ENCODE measurements at places on chromosomes 1 and 21.

GRCh38 chr21:42736646-42737350 lies 83.4 kb downstream of the PDE9A start:
- no peak for DNase-seq

- no peak for DNase-seq
Measured at GRCh38 chr1:22540337-22540736, 23.0 kb upstream of the EPHA8 start.

GRCh38 chr1:31902510-31902860 lies 35.7 kb downstream of the PTP4A2 start:
- no peak for DNase-seq

- DNase-seq, result no peak
Measured at GRCh38 chr1:177287270-177287669, 116.5 kb downstream of the BRINP2 start.

- DNase-seq, result no peak
Measured at GRCh38 chr1:6490181-6491080, 1.0 kb downstream of the PLEKHG5 start.

DNA sequence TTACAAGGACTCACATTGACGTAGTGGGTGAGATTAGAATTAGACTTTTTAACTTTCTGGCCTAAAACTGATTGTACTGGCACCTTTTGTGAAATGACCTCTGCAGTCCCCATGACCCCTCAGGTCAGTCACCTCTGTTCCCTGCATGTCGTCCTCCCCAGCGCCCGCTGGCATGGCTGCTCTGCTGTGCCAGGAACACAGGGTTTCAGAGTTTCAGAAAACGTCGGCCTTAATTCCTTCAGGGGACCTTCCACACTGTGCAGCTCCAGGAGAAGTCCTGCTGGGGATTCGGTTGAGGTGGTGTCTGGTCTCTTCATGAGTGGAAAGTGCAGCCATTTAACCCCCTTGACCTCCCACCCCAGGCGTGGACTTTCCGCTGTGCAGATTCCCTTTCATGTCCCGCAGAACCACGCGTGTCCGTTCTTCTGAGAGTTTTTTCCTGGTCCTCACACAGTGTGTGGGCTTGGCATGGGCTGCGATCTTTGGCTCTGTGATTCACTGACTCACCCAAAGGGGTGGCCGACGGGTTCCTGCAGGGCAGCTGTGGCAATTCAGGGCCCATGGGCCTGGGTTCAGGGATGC lies 158.4 kb upstream of the COL6A1 start:
- no peak for DNase-seq

DNA sequence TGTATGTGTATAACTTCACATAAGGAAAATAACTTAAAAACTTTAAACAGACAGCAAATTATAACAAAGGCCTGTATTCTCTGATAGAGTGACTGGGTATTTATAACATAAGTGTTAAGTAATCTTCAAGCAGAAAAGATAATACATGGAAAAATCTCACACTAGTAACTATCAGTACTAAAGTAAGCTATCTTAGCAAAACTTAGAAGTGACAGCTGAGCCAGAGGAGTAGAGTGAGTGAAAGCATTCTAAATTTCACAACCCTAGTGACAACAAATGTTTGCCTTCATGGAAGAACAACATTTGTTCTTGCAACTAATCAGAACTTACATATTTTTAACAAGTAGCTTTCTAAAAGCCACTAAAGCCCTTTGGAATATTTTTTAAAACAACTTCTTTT lies 74.5 kb upstream of the B3GALT2 start:
- DNase-seq, result no peak

- DNase-seq, result no peak
Measured at GRCh38 chr1:181989261-181989920, 72.1 kb downstream of the ZNF648 start.

GRCh38 chr1:247357781-247358211 lies 26.1 kb upstream of the ZNF496 start:
- no peak for DNase-seq

DNA sequence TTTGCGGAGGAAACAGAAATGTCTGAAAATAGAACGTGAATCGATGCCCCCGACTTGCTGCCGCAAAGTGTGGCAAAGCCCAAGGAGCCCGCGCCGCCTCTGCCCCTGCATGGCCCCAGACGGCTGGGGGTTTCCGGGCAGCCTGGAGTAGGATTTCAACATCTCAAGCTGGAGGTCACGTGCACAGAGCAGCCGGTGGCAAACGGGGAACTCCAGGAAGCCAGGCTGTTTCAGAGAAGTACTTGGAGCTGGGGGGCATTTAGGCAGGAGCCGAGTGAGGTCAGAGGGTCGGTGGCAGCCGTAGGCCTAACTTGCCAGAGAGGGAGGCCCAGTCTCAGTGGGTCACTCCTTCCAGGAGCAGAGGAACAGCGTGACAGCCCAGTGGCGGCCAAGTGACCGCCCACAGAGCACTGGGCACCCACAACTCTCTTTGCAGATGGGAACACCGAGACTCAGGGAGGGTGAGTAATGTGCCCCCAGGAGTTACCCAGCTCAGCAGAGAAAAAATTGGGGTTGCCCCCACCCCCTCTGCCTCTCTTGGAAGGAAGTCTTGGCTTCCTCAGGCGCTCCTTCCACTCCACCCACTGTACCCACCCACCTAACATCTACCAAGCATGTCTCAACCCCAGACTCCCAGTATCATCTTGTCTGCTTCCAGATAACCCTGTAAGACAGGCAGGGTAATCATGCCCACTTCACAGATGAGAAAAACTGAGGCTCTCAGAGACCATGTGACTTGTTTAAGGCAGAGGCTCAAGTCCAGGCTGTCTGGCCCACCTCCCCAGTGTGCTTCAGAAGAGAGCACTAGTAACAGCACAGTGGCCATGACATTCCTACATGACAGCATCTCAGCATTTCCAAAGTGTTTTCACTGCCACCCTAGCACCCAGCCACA lies 179.4 kb downstream of the HIVEP3 start:
- DNase-seq, result peak; percentile 45

GRCh38 chr1:95809391-95809790 lies 575.4 kb downstream of the RWDD3 start:
- DNase-seq, result no peak

DNA sequence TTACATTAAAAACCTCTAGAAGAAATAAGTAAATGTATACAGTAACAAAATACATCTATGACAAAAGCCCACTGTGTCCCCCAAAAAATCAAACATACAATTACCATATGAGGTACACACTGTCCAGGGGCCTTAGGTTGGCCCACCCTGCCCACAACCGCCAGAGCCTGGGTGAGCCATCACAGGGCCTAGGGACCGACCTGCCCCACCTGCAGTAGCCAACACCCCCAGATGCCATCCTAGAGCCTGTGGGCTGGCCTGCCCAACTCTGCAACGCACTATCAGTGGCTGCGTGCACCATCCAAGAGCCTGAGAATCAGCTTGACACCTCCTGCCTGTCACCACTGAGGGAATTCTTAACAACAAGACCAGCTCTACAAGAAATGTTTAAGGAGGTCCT lies 39.0 kb downstream of the FAF1 start:
- DNase-seq, result no peak

DNA sequence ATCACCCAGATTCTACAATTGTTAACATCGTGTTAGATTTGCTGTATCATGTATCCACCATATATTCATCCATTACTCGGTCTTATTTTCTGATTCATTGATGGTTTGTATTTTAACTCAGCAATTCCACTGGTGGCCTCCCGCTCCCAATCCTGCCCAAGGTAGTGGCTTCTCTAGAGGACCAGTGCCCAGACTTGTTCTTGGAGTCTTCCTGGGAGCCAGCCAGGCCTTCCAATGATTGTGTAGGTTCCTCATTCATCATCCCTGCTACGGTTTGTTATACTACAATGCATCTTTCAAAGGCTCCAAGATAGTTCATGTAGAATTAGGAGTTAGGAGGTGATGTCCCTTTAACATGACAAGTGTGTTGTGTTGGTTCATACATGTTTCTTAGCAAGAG lies 451.1 kb downstream of the SETD4 start:
- DNase-seq, result no peak

DNA sequence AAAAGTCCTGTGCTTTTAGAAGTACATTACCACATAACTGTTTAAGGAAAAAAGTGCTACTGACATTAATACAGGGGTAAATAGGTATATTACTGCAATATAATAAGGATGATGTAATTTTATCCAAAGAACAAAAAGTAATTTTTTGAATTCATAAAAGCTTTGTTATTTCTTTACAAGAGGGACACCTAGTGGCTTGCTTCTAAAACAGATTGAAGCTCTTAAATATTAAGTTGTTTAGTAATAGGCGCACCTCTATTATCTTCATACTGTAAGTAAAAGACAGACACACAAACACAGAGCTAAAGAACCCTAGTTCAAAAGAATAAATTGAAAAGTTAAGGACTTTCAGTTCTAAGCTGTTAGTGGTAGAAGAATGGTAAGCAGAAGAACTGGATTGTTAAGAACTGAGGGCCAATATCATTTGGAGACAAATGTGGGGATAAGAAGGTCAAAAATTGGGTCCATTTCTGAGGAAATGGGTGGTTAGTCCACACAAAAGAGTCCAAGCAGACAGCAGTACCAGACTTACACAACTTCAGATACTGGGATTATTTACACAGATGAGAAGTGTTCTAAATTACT lies 15.4 kb downstream of the ZNHIT6 start:
- DNase-seq, result no peak

GRCh38 chr1:110482662-110483307 lies 31.8 kb downstream of the PROK1 start:
- DNase-seq, result no peak

DNA sequence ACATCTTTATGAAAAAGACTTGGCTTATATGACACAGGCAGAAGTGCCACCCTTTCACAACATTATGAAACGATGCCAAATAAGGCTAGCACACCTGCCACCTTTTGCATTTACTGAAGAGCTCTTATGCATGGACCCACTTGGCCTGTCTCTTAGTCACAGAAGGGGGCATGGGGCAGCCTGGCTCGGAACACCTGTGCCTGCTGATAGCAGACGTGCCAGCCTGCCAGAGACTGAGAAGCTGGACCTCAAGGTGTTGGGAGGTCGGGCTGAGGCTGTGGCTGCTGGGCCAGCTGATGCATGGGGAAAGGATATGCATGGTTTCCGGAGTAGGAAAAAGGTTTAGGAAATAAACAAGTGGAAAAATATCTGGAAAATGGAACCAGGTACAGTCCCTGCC lies 21.5 kb downstream of the RCAN1 start:
- no peak for DNase-seq
